Stimulated activated CD8-positive, alpha-beta memory T cell treated with anti-CD3 and anti-CD28 coated beads, Interleukin-7, amount 100 ng/mL, for 1 hour (primary cell): ENCODE measurements at places on chromosomes 11 and 22.

DNA sequence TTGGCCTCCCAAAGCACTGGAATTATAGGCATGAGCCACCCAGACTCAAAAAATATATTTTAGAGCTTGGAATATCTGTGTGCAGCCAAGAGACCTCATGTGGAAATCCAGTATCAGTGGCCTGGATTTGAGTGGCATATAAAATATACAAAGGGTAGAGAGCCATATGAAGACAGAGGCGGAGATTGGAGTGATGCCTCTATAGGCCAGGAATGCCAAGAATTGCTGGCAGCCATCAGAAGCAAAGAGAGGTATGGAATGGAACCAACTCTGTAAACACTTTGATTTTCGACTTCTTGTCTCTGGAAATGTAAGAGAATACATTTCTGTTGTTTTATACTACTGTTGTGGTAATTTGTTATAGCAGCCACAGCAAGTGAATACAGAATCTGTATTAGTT is 123.0 kb downstream of the PLEKHA7 start:
- DNase-seq = no peak

- DNase-seq = no peak
These were observed 121.8 kb upstream of the POU2AF2 start for GRCh38 chr11:111123463-111124398.

DNA sequence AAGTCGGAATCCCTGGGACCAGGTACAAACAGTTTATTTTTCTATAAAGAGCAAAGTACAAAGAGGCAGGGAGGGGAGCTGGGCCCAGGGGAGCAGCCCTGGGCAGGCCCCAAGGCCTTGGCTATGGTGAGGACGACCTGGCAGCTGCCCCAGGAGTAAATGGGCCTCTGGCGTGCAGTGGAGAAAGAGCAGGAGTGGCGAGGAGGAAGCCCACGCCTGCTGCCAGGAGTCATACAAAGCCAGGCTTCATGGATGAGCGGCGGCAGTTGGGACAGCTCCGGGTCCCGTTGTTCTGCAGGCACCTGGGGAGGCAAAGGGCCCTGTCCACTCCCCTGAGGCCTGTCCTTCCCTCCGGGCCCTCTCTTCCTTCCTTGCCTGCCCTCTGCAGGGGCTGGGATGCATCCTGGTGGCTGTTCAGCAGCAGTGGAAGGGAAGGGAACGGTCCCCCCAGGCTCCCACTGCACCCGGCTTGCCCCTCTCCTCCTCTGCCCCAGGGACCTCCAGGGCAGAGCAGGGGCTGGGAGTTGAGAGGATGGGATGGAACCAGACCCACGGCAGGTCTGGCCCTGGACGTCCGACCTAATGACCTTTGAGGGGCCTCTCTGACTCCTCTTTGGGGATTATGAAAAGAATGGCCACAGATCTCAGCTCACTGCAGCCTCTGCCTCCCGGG is 11.1 kb downstream of the RAPSN start:
- no peak for DNase-seq

DNA sequence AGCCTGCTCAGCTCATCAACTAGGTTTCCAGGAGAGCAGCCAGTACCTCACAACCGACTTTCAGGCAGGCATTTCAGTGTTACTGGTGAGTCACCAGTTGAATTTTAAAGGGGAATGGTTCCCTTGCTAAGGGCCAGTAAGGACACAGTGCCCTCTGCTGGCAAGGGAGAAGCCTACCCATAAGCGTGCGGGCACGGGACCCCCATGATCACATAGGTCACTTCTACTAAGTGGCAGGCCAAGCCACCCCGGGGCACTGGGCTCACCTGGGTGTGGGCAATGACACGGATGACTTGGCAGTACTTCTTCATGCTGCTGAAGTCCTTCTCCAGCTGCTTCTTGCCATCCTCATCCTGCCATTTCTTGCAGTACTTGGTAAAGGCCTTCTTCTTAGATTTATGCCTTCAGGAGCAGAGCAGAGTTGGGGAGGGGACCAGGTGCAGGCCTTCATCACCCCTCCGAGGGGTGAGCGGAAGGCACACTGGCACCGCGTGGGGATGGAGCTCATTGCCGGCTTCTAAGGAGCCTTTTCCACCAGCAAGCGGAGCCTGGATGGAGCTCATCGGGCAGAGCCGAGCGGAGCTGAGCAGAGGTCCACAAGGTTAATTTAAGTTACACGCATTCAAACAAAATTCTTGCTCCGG is 2.9 kb downstream of the RPL3 start:
- DNase-seq = peak; percentile 42

DNA sequence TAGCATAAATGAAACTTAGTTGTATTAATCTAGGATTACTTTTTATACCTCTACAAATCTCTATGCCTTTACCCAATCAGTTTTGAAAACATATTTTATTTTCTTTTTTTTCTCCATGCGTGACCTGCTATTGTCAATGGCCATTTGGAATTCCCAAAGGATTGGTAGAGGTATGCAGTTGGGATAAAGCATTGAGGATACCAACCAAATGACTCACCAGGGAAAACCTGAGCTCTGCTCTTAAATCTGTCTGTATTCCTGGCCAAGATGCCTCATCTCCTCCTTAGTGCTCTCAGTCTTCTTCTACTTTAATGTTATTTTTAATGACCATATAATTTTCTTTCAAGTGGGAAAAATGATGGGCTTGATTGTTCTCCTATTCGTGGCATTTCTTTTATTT is 61.9 kb downstream of the EHF start:
- no peak for DNase-seq

GRCh38 chr11:91591021-91591420 is 633.6 kb upstream of the FAT3 start:
- DNase-seq = no peak

GRCh38 chr11:68254421-68254820 is 17.4 kb downstream of the C11orf24 start:
- no peak for DNase-seq

GRCh38 chr11:35122308-35122707 is 16.7 kb upstream of the CD44 start:
- DNase-seq = no peak

GRCh38 chr11:5071799-5072198 is 2.4 kb downstream of the OR52E1 start:
- no peak for DNase-seq
